ENCODE measurements at places on chromosomes 3 and 15. TPM values are rescaled to one million over a fixed set of nuclear protein-coding genes. Genes with fewer than 3 reads are reported as not detected.
A peak's percentile ranks its signal among the peaks of the same experiment; 100 is the strongest.

DNA sequence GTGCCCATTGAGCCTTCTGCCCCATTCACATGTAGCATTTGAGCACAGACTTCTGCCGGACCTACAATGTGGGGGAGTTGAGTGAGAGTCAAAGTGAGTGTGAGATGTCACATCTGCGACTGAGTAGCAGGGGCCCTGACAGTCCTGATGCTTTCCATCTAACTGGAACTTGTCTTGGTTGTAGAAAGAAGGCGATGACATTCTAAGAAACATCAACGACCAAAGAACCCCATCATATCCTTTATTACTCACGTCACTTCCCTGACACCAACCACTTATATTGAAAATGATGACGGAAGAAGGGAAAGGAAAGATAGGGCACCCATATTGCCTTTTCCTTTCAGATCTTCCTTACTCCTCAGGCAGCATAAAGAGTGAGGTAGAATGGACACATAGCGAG, 30.5 kb downstream of the SMAD3 start:
- peaks cover 8% of the 10 kb centered on the region for H3K36me3 ChIP-seq
- no peaks in the 10 kb centered on the region for H3K27me3 ChIP-seq
- no peak for DNase-seq
- no peak overlapping the region for H3K4me3 ChIP-seq
- H3K4me1 ChIP-seq = peaks cover 18% of the 10 kb centered on the region
- H3K27ac ChIP-seq = no peak overlapping the region

DNA sequence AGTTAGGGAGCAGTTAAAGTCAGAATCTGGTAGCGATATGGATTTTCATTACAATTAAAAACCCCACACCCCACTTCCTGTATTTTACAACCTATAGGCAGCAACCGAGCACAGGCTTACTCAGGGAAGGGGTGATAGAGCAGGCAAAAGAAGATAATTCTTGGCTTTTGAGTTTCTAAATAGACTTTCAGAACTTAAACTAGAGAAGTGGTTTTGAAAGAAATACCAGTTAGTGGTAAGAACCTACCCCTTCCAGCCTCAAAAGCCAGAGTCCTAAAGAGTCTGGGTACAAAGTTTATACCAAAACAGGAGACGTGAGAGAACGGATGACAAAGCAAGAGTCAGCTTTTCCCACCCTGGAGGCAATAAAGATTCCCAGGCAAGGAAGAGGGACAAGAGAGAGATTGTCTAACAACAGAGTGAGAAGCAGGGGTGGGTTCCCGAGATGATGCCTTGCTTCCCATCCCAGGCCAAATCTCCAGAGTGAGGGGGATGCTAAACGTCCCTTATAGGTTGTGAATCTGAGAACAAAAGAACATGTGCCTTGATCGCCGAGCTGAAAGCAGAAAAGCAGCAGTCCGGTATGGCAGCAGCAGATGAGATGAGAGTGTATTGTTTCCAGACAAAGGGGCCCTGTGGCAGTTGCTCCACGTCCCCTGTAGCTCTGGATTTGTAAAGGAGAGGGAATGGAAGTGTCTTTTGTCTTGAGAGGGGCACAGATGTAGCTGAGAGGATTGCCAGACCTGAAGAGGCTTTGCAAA, 36.8 kb downstream of the KLHL6 start:
- no peaks in the 10 kb centered on the region for H3K36me3 ChIP-seq
- H3K4me3 ChIP-seq = no peak overlapping the region
- H3K27me3 ChIP-seq = no peaks in the 10 kb centered on the region
- no peak overlapping the region for H3K27ac ChIP-seq
- H3K4me1 ChIP-seq = no peaks in the 10 kb centered on the region

DNA sequence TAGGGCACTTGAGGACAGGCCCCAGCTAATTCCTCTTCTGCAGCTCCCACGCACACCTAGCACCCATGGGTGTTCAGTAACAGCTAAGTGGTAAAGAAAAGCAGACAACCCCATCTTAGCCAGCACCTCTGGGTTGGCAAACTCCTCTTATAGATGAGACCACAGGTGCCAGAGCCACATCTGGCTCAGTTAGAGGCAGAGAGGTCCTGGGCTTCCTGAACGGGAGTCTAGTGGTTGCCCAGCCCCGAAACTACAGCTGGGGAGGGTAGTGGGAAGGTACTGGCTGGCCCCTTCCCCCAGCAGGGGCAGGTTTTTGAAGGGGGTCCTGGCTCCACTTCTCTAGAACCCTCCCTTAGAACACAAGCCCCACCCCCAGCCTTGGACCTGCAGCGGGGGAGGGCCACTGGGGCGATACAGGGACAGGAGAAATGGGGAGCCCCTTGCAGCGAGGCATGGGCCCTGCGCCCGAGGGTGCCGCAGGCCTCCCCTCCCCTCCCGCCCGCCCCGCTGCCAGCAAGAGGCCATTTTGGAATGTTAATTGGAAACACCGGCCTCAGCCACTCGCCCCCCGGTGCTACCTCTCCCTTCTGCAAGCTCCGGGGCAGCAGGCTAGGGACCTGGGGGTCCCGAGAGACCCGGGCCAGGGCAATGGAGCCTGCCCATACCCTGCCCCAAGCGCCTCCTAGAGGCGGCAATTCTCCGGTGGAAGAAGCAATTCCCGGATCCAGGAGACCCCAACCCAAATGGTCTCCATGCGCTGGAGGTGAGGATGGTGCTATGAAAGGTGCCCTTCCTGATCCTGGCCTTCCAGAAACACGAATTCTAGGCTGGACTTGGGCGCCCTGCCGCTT, 1.5 kb downstream of the DUSP7 start:
- H3K27ac ChIP-seq = peak overlapping the region; percentile 57
- DNase-seq = no peak
- H3K4me1 ChIP-seq = peaks cover 23% of the 10 kb centered on the region
- no peaks in the 10 kb centered on the region for H3K27me3 ChIP-seq
- peaks cover 3% of the 10 kb centered on the region for H3K36me3 ChIP-seq

- H3K4me1 ChIP-seq = no peaks in the 10 kb centered on the region
- H3K36me3 ChIP-seq = no peaks in the 10 kb centered on the region
- H3K27me3 ChIP-seq = no peaks in the 10 kb centered on the region
- H3K4me3 ChIP-seq = no peak overlapping the region
- no peak overlapping the region for H3K27ac ChIP-seq
These were observed 410.6 kb downstream of the FOXP1 start for GRCh38 chr3:71172951-71173350.

OR5H14 gene
- not detected for total RNA-seq

DNA sequence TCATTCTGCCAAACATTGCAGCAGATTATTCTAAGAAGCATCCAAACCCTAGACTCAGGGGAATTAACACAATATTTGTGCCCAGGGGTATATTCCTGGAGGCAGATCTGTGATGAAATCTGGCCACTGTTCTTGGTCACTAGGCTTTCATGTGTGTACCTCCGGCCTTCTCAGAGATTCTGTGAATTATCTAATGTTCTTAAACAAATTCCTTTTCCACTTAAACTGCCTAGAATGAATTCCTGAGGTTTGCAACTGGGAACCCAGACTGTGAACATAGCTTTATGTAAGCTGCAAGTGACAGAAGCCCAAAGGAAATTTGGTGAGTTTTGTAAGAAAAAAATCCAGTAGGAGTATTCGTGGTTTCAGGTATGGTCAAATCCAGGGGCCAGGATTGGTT, 20.7 kb upstream of the CTNNB1 start:
- no peaks in the 10 kb centered on the region for H3K27me3 ChIP-seq
- no peaks in the 10 kb centered on the region for H3K36me3 ChIP-seq
- no peak for DNase-seq
- no peak overlapping the region for H3K4me3 ChIP-seq
- no peaks in the 10 kb centered on the region for H3K4me1 ChIP-seq

DNA sequence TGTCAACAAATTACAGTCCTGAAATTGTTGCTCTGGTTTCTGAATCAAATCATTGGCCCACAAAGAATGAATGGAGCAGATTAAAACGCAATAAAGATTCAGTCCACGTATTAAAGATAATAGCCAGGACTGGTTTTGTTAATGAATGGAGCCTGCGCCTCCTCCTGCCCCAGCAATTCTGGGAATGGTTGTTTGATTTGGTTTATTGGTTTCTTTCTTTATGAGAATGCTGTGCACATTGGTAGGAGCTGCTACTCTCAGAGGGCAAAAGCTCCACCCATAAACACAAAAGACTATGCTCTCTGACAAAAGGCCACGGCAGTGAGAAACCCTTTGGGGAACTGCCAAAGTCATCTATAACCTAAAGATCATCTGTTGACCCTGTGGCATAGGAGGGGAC, 261.1 kb downstream of the ABHD5 start:
- H3K27ac ChIP-seq = no peak overlapping the region
- no peak for DNase-seq
- H3K4me3 ChIP-seq = no peak overlapping the region
- no peaks in the 10 kb centered on the region for H3K36me3 ChIP-seq
- no peaks in the 10 kb centered on the region for H3K27me3 ChIP-seq

DNA sequence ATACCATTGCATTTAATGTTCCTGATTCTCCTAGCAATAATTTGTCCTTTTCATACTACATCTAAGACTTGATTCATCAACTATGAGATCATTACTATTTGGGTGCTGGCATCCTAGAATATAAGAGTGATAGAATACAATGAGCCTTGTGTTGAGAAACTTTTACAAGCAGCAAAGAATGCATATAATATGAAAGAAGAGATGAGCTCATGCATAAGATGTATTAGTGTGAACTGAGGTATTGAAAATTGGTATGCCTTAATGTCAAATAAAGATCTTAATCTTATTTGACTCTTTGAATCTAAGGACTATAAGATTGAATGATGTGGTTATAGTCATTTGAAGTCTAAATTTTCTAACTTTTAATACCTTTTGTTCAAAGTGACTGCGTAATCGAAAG, 220.0 kb upstream of the ARHGEF26 start:
- H3K27ac ChIP-seq = no peak overlapping the region
- H3K27me3 ChIP-seq = no peaks in the 10 kb centered on the region
- H3K4me1 ChIP-seq = no peaks in the 10 kb centered on the region
- no peaks in the 10 kb centered on the region for H3K36me3 ChIP-seq

All from liver (tissue), 10 donors.